Activated T-cell treated with anti-CD3 and anti-CD28 coated beads for 1 hour (primary cell): ENCODE measurements at places on chromosomes 7 and 10.

DNA sequence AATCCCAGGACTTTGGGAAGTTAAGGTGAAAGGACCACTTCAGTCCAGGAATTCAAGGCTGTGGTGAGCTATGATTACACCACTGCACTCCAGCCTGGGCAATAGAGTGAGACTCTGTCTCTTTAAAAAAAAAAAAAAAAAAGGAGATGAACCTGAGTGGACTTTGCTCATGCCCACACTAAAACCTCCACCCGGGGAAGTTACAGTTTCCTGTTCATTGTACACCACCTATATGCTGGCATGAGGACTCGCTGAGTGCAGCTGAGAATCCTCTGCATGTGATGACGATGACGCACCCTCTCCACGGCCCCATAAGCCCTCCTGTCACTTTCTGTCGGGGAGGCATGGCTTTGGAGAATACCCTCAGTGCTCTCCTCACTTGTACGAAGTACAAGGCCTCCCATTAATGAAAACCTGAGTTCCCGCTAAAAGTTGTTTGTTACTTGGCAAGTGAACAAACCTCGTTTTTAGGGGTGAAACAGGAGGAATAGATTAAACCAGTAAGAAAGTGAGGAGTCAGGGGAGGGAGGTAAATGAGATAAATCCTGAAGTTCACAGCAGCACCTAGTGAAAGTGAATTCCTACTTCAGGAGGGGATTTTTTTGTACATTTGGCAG lies 15.9 kb downstream of the TMEM176B start:
- no peak for DNase-seq

GRCh38 chr10:128812000-128812399 lies 655.0 kb upstream of the MGMT start:
- DNase-seq: no peak

DNA sequence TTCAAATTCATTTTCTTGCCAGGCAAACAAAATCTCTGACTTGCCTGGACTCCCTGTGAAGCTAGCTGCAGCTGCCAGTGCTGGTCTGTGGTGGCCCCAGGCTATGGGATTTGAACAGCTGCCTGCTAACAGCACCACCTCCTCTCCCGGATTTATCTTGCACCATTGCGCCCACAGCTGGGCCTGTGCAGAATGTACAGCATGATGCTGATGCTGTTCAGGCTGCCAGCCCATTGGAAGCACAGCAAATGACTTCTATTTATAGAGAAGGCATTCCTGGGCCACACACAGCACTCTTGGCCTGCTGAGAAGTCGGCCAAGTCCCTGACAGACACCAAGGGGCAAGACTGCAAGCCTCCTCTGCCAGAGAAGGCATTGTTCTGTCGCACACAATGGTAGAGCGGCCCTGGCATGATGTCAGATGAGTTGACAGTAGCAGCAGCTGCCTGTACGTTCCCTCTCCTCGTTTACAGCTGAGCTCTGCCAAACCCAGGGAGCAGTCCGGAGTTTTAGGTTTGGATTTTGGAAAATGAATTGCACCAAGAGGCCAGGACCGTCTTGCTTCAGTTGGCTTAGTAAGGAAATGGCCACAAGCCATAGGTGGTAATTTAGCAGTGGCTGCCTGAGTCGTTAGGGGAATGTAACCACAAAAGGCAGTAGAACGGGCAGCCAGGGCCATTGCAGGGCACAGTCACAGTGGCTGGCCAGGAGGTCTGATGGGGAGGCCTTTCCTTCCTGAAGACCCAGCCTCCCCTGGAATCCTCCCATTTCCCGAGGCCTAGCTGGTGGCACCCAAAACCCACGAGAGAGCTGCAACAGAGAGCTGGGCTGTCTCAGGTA lies 38.5 kb downstream of the MTURN start:
- DNase-seq: no peak

- DNase-seq: no peak
These were observed 3.1 kb upstream of the RBP4 start for GRCh38 chr10:93604146-93604545.

GRCh38 chr10:72626444-72626754 lies 520 bp upstream of the MICU1 start:
- DNase-seq: no peak

- DNase-seq: no peak
These were observed 290.6 kb downstream of the FRMD4A start for GRCh38 chr10:14039968-14040668.

DNA sequence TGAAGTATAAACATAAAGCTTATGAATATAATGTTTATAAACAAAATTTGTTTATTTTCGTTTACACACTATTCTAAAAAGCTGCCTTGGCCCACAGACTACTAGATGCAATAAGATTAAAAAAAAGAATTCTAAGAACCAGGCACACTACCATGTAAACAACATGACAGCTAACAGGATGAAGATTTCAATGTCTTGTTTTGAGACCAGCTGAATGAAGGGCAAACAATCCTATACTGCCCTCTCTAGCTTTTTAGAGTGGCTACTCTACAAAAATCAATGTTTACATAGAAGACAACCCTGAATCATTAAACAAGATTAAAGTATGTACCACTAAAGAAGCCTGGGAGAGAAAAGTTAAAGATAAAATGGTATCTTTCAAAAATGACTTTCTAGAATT lies 38.6 kb downstream of the SLC25A40 start:
- no peak for DNase-seq

DNA sequence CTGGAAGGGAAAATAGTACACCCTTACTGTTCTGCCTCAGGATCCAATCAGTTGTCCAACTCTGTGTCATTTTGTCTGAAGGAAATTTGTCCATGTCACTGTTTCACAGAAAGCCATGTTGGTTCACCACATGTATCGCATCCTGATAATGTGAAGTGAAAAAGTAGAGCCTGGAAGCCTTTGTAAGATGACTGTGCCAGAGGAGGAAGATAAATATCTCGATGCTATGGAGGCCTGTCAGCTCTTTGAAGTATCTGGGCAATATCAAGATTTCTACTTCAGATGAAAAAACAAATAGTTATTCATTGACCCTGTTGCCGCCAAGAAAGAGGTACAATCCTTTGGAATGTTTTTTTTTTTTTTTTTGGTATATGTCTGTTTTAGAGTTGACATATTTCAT lies 270.5 kb downstream of the PHF14 start:
- DNase-seq: no peak

DNA sequence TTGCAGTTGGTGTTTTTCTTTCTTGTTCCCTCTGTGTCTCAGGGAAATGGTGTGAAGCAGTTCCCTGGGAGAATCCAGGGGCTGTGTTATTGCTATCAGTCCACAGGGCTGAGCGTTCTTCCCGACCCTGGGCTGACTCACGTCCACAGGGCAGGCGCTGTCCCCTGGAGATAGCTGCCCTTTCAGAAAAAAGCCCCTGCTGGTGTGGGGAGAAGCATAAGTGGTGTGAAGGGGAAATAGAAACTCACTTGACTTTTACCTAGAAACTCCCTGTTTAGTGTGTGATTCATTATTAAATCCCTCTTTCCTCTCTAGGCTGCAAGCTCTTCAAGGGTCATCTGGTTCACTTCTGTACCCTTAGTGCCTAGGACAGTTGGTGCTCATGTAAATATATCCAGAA lies 63.3 kb upstream of the SMNDC1 start:
- DNase-seq: no peak

DNA sequence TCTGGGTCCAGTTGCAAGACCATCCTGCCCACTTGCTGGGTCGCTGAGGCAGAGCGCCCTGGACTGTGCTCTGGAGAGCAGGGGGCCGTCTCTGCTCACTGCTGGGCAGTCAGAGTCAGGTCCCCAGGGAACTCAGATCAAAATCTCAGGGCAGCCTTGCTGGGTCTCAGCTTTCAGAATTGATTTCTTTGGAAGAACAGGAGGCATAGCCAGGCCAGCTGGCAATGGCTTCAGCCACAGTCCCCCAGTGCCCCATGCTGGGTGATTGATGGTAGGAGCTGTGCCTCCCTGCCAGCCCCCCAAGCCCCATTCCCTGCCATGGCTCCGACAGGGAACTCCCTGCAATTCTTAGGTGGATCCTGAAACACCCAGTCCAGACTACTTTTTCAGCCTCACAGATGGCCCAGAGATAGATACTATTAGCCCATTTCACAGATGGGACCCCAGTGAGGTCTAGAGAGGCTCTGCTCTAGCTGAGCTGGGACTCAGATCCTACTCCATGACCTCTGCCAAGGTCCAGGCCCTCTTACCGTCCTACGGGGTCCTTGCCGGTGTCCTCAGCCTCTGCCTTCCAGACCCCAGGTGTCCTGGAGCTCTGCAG lies 467 bp downstream of the MMRN2 start:
- no peak for DNase-seq

- DNase-seq: no peak
These were observed 271.7 kb downstream of the ARHGAP12 start for GRCh38 chr10:31656851-31657433.

GRCh38 chr7:1368682-1369571 lies 90.3 kb downstream of the MICALL2 start:
- DNase-seq: no peak

GRCh38 chr7:45181991-45182855 lies 24.6 kb downstream of the RAMP3 start:
- no peak for DNase-seq

GRCh38 chr7:151442776-151443496 lies 3.0 kb upstream of the CRYGN start:
- no peak for DNase-seq

- DNase-seq: no peak
These were observed 445.3 kb downstream of the LRMDA start for GRCh38 chr10:75876710-75877109.

DNA sequence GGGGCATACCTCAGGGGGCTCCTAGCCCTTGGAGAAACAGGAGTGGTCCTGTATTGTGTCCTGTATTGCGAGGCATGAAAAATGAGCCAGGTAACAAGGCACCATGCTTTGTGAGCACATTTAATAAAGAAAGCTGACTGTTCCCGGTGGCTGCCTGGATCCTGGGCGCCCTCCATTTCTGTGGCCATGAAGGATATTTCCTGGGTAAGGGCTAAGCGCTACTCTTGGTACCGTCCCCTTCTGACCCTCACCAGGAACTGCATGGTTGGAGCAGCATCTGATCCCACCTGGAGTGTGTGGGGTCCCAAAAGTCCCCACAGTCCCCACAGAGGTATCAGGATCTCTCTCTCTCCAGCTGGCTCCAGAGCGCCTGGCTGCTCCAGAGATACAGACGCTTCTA lies 139.5 kb downstream of the MAPK8 start:
- no peak for DNase-seq

DNA sequence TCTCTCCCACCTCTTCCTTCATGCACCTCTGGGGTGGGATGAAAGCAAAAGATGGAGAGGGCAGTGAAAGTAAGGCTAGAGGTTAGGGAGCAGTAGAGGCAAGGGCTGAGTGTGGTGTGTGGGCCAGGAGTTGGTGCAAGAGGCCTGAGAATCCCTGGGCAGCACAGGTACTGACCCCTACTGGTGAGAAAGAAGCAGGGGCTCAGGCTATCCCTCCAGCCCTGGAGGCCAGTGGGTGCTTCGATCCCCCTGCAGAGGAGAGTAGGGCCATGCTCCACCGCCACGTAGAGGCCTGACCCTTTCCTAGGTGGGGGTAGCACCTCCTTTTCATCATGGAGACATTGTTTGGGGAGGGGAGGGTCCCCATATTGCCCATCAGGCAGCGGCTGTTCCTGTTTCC lies 9.8 kb downstream of the CDHR1 start:
- no peak for DNase-seq

DNA sequence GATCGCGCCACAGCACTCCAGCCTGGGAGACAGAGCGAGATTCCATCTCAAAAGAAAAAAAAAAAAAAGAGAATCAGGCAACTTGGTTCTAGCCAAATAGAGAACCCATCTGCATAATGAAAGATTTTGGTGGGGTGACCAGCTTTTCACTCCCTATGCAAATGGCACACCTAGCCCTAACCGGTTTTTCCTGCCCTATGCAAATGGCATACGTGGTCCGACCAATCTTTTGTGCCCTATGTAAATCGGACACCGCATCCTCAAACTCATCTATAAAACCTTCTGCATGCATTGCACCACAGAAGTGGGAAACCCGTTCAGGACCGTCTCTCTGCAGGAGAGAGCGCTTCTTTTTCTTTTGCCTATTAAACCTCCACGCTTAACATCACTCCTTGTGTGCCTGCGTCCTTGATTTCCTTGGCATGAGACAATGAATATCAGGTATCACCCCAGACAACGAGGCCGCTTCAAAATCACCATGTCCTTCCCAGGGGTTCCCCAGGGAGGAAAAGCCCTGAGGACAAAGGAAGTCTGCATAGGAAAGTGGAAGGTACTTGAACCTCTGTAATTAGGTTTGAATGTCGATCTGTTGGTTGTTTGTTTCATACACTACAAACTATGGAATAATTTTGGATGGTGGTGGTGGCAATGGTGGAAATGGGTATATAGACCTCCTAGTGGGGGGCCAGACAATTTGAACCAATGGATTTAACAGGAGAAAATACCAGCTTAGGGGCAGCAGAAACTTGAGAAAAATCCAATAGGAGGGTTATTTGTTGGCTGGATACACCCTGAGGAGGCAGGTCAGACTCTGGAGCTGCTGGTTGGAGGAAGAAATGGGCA lies 396.2 kb downstream of the TYW1 start:
- no peak for DNase-seq

DNA sequence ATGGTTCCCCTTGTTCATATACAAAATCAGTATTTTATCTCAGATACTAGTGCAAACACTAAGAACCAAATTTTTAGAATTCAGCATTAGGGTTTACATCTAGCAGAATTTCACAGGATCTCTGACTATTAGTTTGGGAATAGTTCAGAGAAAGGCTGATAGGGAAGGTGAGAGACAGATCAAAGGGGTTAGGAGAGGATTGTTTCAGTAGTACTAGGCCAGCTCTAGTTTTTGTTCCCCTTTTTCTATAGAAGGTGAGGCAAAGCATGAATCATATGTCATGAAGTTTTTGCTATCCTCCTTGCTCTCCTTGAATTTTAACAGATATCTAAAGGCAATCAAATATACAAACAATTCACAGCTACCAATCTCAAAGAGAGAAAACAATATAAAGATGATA lies 26.1 kb upstream of the CTNNA3 start:
- no peak for DNase-seq

DNA sequence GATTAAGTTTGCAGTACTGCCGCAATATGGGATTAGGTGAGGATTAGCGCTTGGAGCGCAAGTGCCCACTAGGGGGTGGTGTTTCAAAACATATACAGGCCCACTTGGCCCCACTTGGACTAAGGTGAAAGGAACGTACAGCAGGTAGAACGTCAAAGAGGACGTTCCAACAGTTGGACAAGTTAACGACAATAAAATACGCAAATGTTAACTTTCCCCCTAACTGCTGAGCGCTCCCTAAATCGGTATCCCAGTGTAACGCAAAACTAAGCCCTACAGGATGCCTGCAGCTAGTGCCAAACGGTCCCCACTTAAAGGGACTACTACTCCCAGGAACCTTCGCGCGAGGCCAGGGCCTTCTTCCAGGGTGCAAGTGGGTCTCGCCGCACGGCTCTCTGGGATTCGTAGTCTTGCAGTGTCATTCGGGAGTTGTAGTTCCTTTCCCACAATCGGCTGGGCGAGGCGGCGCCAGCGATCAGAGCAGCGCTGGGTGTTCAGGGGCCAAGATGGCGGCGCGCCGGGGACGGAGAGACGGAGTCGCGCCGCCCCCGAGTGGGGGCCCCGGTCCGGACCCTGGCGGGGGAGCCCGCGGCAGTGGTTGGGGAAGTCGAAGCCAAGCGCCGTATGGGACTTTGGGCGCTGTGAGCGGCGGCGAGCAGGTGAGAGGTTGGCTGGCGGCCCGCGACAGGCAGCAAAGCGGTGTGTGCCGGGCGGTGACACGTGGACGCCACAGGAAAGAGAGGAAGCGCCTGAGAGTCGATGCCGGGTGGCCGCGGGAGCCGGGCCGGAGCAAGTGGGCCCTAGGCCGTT lies at the start of gene PPRC1:
Gene PPRC1, plus strand, starts transcription at position 478 of the 810 bp plus-strand sequence. Its CDS starts 29 bp downstream, at position 507.
- peak; percentile 95 for DNase-seq

GRCh38 chr7:117955046-117955445 lies 81.8 kb upstream of the CTTNBP2 start:
- DNase-seq: no peak

- no peak for DNase-seq
These were observed 328.4 kb upstream of the NFE2L3 start for GRCh38 chr7:25823571-25823970.
